ENCODE measurements at places on chromosomes 11 and 22.
A peak's percentile ranks its signal among the peaks of the same experiment; 100 is the strongest.

DNA sequence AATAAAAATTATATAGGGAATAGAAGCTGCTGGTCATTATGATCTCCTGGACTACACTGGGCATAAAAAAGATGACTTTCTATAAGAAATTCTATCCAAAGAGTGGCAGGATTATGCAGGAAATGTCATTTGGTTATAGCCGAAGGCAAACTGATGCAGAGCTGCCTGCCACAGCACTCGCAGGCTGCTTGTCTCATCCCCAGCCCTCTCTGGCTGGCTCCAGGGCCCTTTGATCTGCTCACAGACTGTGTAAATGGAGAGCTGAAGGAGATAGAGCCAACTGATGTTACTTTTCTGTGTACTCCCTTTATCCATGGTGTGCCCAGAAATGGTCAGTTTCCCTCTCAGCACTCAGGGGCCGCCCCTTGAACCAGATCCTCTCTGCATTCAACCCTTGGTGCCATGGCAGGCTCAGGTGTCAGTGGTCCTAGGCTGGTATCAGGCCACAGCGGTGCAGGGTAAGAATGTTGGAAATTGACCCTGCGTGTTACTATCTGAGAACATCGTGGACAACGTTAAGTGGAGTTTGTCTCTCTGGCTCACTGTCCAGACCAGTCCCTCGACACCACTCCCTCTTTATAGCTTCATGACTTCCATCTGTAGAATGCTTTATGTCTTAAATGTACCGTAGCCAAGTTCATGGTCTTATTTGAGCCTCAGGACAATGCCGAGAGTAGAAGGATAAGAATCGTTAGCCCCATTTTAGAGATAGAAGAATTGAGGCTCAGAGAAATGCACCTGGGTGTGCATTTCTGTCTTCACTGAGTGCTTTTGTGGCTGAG, 27.8 kb downstream of the TEAD1 start:
- H3K27me3 ChIP-seq, result no peaks in the 10 kb centered on the region
- H3K27ac ChIP-seq, result peak overlapping the region; percentile 6
- no peak for DNase-seq

GRCh38 chr11:36818410-36818809, 220.4 kb upstream of the RAG2 start:
- no peaks in the 10 kb centered on the region for H3K4me1 ChIP-seq
- no peaks in the 10 kb centered on the region for H3K36me3 ChIP-seq
- H3K27ac ChIP-seq, result no peak overlapping the region
- H3K4me3 ChIP-seq, result no peak overlapping the region
- H3K27me3 ChIP-seq, result no peaks in the 10 kb centered on the region

DNA sequence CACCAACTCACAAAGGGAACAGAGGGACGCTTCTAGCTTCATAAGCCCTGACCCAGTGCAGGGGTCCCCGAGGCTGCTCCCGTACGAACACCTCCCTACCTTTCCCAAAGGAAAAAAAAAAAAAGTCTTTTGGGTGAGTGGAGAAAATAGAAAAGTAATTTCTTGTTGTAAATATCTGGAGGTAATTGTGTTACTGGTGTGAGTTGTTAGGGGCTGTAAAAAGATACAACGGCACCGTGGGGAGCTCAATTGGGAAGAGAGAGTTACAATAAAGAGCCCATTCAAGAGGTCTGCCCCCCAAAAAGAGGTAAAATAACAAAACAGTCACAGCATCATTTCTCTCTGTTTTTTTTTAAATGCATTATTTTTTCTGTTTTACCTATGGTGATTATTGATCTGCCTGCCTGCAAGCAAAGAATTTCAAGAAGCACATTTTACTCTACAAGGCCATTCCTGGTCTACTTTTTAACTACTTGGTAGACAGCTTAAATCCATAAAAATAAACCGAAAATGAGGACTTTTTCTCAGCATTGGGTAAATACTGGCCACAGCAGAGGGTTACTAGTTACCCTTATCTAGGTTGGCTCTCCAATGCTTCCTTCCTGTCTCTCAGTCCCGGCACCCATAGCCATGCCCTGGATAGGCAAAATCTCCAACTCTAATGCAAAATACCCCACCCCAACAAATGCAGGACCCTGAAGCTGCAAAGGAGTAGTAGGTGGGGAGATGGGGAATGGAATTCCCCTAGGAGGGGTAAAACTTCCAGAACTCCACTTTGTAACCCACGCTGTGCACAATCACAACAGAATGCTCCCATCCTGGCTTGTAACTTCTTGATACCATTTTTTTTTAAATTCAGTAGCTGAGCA, 3.1 kb downstream of the PAX6 start:
- no peak overlapping the region for H3K27ac ChIP-seq
- H3K36me3 ChIP-seq, result no peaks in the 10 kb centered on the region
- peaks cover 89% of the 10 kb centered on the region for H3K27me3 ChIP-seq
- no peak overlapping the region for H3K4me3 ChIP-seq

DNA sequence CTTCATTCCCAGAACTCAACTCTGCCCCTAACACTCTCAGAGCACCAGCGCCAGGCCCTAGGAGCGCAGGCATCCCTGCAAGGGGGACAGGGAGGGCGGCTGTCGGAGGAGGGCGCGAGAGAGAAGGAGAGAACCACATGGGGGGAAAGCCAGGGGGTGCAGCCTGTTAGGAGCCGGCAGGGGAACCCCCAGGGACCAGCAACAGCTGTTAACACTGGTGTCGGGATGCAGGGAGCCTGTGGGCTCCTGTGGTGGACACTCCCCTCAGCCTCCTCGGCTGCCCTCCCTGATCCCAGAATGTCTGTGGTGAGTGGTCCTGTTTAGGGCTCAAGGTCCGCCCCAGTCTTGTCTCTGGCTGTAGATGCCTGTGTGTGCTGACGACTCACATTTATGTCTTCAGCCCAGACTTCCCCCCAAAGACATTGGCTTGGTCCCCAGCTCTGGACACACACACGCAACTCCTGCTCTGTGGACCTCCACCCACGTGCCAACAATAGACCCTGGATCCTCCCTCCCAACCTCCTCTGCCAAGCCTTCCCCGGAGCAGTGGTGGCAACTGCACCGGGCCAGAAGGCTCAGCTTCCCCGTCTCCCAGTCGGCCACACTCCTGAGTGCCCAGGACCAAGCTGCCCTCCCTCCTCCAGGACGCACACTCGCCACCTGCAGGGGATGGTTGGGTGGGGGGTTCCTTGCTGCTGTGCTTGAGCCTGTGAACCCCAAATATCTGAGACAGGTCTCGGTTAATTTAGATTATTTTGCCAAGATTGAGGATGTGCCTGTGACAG, 817 bp upstream of the IFITM5 start:
- H3K27me3 ChIP-seq, result no peaks in the 10 kb centered on the region
- DNase-seq, result no peak
- no peak overlapping the region for H3K27ac ChIP-seq
- no peak overlapping the region for H3K4me3 ChIP-seq

- no peak overlapping the region for H3K27ac ChIP-seq
- H3K27me3 ChIP-seq, result peaks cover 7% of the 10 kb centered on the region
- no peaks in the 10 kb centered on the region for H3K4me1 ChIP-seq
Measured at GRCh38 chr22:49156662-49157285, 670.9 kb downstream of the BRD1 start.

DNA sequence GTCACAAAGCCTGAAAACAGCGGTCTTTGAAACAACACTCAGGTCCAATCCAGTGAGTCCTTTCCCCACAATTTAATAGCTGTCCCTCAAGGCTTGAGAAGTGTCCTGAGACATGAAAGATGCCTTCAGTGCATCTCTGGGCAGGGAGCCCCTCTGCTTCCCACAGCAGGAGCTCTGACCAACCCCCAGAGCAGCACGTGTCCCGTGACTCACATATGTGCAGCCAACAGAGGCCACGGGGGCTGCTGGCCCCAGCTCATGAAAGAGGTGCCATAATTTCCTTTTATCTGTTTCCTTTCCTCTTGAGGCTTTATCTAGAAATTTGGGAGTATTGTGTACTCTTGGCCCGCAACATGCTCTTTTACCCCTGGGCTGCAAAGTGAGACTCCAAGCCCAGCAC, 33.2 kb upstream of the LMO1 start:
- H3K4me1 ChIP-seq, result no peaks in the 10 kb centered on the region
- no peaks in the 10 kb centered on the region for H3K27me3 ChIP-seq
- no peaks in the 10 kb centered on the region for H3K36me3 ChIP-seq
- H3K27ac ChIP-seq, result no peak overlapping the region
- DNase-seq, result peak; percentile 50
- no peak overlapping the region for H3K4me3 ChIP-seq

DNA sequence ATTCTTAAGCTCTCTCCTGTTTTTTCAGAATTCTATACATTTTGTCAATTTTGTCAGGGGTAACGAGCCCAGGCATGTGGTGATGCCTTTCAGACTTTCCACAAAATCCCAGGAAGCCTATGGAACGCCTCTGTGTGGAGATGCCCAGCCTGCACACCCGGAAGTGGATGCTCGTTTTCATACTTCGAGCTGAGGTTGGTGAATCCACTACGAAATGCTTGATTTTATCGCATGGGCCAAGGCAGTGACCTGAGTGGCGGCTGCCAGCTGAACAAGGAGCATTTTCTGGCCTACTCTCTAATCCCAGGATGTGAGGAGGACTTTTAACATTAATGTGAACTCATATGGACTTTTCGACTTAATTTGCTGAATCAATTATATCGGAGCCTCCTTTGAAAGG, 426.7 kb upstream of the B3GAT1 start:
- H3K4me3 ChIP-seq, result no peak overlapping the region
- H3K27me3 ChIP-seq, result no peaks in the 10 kb centered on the region
- no peaks in the 10 kb centered on the region for H3K4me1 ChIP-seq
- H3K27ac ChIP-seq, result no peak overlapping the region

- H3K4me3 ChIP-seq, result no peak overlapping the region
- no peaks in the 10 kb centered on the region for H3K4me1 ChIP-seq
- H3K27ac ChIP-seq, result no peak overlapping the region
- H3K36me3 ChIP-seq, result no peaks in the 10 kb centered on the region
- no peak for DNase-seq
Measured at GRCh38 chr11:23746896-23747295, 750.0 kb upstream of the LUZP2 start.

DNA sequence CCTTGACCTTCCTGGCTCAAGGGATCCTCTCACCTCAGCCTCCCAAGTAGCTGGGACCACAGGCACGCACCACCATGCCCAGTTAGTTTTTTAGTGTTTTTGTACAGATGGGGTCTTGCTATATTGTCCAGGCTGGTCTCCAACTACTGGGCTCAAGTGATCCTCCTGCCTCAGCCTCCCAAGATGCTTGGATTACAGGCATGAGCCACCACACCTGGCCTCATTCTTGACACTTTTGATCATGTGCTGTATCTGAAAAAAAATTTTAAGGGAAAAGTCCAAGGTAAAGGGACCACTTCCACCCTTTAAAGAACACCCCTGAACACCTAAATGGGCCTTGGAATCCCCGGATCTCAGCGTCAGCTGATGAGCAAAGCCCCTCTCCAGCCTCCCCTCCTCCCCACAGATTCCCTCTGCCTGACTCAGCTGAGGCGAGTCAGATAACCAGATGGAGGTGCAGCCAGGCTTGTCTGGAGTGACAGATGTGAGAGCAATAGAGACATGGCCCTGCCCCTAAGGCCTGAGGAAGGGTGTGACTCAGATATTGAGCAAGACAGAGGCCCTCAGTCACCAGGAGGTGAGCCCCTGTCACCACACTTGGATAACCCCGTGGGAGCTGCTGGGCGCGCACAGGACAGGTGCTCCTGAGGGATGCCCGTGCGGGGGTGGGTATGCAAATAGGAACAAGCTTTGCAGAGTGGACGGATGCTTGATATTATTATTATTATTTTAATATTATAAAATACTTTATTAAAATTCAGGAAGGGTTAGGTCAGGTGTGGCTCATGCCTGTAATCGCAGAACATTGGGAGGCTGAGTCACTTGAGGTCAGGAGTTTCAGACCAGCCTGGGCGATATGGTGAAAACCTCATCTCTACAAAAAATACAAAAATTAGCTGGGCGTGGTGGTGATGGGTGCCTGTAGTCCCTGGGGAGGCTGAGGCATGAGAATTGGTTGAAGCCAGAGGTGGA, 5.0 kb upstream of the CCDC88B start:
- H3K4me1 ChIP-seq, result peaks cover 16% of the 10 kb centered on the region
- no peak overlapping the region for H3K27ac ChIP-seq
- DNase-seq, result peak; percentile 74
- no peaks in the 10 kb centered on the region for H3K27me3 ChIP-seq
- H3K4me3 ChIP-seq, result no peak overlapping the region
- no peaks in the 10 kb centered on the region for H3K36me3 ChIP-seq

DNA sequence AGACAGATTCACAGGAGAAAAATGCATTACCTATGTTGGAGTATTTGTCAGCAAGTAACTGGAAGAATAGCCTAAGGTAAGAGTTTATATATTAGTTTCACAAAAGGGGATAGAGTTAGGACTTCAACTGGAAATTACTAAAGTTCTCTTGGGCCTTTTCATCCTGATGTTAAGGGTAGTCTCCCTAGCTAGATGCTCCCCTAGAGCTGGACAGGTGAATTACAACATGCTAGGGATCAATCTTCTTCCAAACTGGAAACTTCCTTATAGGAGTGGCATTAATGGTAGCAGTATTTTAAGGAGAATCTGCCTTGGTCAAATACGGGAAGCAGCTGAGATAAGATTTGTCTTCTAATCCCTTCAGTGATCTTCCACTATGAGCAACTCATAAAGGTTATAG, 632.8 kb upstream of the RAG2 start:
- no peaks in the 10 kb centered on the region for H3K36me3 ChIP-seq
- H3K27ac ChIP-seq, result no peak overlapping the region
- no peak for DNase-seq

- no peak overlapping the region for H3K27ac ChIP-seq
- H3K4me3 ChIP-seq, result no peak overlapping the region
Measured at GRCh38 chr11:69892237-69892985, 73.2 kb upstream of the FGF3 start.

DNA sequence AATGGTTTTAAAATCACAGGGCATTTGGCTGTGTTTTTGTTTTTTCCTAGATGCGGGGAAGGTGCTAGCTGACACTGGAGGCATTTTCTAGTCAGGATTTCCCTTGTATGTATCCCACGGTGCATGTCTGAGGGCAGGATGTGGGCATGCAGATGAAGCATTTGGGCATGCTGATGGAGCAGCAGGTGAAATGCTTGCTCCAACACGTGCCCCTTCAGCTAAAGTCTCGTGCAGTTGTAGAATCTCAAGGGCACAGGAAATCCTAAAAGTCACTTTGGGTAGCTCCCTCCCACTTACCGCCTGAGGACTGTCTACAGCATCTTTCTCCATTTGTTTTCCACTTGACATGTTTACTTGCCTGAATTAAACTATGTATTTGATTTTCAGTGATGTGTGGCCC, 429.4 kb upstream of the B3GAT1 start:
- DNase-seq, result no peak
- no peaks in the 10 kb centered on the region for H3K36me3 ChIP-seq
- H3K27ac ChIP-seq, result no peak overlapping the region
- no peaks in the 10 kb centered on the region for H3K4me1 ChIP-seq

GRCh38 chr11:44199298-44199697, 103.8 kb downstream of the EXT2 start:
- no peak for DNase-seq
- H3K4me1 ChIP-seq, result no peaks in the 10 kb centered on the region
- H3K4me3 ChIP-seq, result no peak overlapping the region
- H3K27ac ChIP-seq, result no peak overlapping the region

GRCh38 chr11:1566381-1567051, 5.6 kb downstream of the DUSP8 start:
- H3K4me3 ChIP-seq, result no peak overlapping the region
- no peaks in the 10 kb centered on the region for H3K27me3 ChIP-seq
- H3K27ac ChIP-seq, result no peak overlapping the region
- H3K4me1 ChIP-seq, result no peaks in the 10 kb centered on the region
- no peak for DNase-seq
- peaks cover 29% of the 10 kb centered on the region for H3K36me3 ChIP-seq

- no peaks in the 10 kb centered on the region for H3K36me3 ChIP-seq
Measured at GRCh38 chr11:31214372-31214771, 155.2 kb downstream of the DCDC1 start.

- peaks cover 52% of the 10 kb centered on the region for H3K36me3 ChIP-seq
- DNase-seq, result no peak
- H3K4me1 ChIP-seq, result no peaks in the 10 kb centered on the region
- no peak overlapping the region for H3K27ac ChIP-seq
Measured at GRCh38 chr11:70351646-70352045, 46.7 kb upstream of the CTTN start.
